Trophoblast cell (in vitro differentiated cells and primary cell): ENCODE measurements at places on chromosomes 2 and 18.

DNA sequence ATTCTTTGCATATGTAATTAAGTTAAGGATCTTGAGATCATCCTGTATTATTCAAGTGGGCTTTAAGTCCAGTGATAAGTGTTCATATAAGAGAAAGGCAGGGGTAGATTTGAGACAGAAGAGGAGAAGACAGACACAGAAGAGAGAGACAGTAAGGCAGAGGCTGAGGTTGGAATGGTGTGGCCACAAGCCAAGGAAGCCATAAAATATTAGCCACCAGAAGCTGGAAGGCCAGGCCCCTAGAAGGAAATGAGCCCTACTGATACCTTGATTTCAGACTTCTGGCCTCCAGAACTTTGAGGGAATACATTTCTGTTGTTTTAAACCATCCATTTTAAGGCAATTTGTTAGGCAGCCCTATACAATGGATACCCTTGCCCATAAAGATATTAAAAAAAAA is 66.9 kb upstream of the DLX2 start:
- no peaks in the 10 kb centered on the region for H3K27me3 ChIP-seq
- H3K4me3 ChIP-seq = no peak overlapping the region
- peaks cover 2% of the 10 kb centered on the region for H3K4me1 ChIP-seq
- H3K27ac ChIP-seq = no peak overlapping the region

DNA sequence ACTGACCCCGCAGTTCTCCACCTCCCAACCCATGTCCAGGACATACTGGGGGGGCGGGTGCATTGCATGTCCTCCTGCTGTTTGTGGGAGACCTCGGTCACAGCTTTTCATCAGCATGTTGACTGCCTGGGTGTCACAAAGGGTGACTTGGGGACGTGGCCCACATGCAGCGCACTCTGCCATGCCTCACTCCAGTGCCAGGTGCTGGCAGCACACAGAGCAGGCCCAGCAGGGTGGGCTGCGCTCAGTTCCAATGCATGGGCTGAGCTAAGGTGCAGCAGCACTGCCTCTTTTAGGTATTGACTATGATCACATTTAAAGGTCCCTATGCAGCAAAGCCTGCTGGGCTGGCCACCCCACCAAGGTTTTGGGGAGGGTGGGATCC is 261.9 kb upstream of the SALL3 start:
- no peaks in the 10 kb centered on the region for H3K27me3 ChIP-seq
- peaks cover 3% of the 10 kb centered on the region for H3K4me1 ChIP-seq
- H3K36me3 ChIP-seq = no peaks in the 10 kb centered on the region
- H3K4me3 ChIP-seq = no peak overlapping the region
- H3K27ac ChIP-seq = no peak overlapping the region

DNA sequence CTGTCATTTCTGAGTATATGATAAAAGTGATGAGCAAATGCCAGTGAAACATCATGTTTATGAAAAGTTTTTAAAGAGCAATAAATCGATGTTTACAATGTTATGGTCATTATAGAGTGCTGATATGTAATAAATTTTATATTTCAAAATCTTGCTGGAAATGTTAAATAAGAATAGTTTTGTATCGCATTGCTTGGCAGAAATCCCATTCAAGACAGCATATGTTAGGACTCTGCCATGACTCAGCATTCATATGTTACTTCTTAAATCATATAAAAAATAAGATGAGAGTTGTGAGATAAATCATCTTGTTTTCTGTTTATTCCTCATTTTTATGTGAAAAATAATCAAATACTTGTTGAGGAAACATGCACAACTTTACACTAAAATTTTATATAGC is 949.9 kb upstream of the NRXN1 start:
- H3K4me1 ChIP-seq = no peaks in the 10 kb centered on the region
- no peak overlapping the region for H3K27ac ChIP-seq
- no peaks in the 10 kb centered on the region for H3K36me3 ChIP-seq
- no peaks in the 10 kb centered on the region for H3K27me3 ChIP-seq

- no peaks in the 10 kb centered on the region for H3K36me3 ChIP-seq
- DNase-seq = no peak
- no peak overlapping the region for H3K27ac ChIP-seq
- H3K27me3 ChIP-seq = no peaks in the 10 kb centered on the region
Observed at GRCh38 chr2:8303322-8303832, 378.5 kb upstream of the ID2 start.

GRCh38 chr18:76275727-76276313 is 219.2 kb downstream of the ZNF516 start:
- no peaks in the 10 kb centered on the region for H3K36me3 ChIP-seq
- no peak overlapping the region for H3K4me3 ChIP-seq
- no peaks in the 10 kb centered on the region for H3K4me1 ChIP-seq
- no peak overlapping the region for H3K27ac ChIP-seq
- DNase-seq = no peak

DNA sequence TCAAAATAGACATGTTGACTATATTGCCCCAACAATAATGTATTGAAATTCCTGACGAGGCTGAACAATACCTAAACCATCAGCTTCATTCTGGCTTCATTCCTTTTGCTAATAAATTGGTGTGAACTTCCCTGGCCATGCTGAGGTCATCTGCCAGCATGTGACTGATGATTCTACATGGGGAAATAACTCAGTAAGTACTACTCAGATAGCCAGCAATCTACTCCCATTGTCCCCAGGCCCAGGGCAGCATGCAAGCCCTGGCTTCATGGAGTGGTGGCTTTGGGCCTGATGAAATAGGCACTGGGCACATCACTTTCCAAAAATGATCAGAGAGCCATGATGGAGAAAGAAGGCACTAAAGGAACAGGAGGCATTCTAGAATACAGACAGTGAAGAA is 468.5 kb upstream of the PIK3C3 start:
- no peak overlapping the region for H3K27ac ChIP-seq
- H3K4me1 ChIP-seq = no peaks in the 10 kb centered on the region
- no peaks in the 10 kb centered on the region for H3K36me3 ChIP-seq
